Astrocyte (in vitro differentiated cells and primary cell): ENCODE measurements at places on chromosomes 5 and 9.
A peak's percentile ranks its signal among the peaks of the same experiment; 100 is the strongest.

GRCh38 chr5:66864240-66864884 is 268.2 kb downstream of the MAST4 start:
- DNase-seq, result peak; percentile 55

DNA sequence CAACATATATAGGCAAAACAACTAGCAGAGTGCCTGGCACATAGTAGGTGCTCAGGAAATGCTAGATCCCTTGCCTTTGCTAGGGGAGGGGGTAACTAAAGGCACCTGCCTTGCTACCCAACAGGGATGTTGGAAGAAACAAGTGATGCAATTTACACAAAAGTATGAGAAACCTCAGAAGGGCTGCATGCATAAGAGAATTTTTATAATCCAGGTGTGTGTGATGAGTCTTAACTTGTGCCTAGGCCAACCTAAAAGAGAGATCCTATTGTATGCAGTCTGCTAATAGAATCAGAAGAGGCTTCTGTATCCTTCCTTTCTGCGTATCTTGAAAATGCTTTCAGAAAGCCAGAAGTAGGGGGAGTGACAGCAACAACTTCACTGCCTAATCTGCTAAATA is 135.9 kb downstream of the SLIT3 start:
- no peak for DNase-seq

DNA sequence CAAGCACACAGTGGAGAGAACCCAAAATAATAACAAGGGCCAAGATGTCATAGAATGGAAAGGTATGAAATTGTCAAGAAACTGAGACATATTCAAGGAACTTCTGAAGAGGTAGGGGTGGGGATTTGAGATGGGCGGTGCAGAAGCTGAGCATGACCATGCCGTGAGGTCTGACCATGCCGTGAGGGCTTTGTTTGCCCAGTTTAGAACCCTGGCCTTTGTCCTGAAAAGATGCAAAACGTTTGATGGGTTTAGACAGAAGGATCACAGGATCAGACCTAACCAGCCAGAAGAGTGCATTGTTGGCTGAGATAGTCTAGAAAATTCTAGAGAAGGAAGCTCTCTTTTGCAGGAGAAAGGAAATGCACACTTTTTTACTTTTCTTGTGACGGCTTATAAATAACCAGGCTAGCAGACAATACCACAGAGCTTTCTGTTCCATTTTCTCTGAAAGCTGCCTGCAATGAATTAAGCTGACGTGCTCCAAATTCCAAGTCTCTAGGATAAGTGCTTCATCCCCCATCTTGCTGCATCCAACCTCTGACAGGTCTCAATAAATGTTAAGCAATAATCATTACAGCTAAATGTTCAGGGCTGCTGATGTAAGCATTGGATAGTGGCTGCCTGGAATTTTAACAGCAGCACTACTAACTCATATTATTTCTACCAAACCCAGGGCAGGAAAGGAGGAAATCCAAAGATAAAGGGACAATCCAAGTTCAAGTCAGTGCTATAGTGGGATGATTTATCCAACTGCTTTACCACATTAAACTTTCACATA is 110.9 kb upstream of the IL6ST start:
- no peak for DNase-seq

GRCh38 chr9:134444038-134444315 is 117.7 kb downstream of the RXRA start:
- no peak for DNase-seq
